Astrocyte (in vitro differentiated cells and primary cell): ENCODE measurements at places on chromosomes 1 and 21.

DNA sequence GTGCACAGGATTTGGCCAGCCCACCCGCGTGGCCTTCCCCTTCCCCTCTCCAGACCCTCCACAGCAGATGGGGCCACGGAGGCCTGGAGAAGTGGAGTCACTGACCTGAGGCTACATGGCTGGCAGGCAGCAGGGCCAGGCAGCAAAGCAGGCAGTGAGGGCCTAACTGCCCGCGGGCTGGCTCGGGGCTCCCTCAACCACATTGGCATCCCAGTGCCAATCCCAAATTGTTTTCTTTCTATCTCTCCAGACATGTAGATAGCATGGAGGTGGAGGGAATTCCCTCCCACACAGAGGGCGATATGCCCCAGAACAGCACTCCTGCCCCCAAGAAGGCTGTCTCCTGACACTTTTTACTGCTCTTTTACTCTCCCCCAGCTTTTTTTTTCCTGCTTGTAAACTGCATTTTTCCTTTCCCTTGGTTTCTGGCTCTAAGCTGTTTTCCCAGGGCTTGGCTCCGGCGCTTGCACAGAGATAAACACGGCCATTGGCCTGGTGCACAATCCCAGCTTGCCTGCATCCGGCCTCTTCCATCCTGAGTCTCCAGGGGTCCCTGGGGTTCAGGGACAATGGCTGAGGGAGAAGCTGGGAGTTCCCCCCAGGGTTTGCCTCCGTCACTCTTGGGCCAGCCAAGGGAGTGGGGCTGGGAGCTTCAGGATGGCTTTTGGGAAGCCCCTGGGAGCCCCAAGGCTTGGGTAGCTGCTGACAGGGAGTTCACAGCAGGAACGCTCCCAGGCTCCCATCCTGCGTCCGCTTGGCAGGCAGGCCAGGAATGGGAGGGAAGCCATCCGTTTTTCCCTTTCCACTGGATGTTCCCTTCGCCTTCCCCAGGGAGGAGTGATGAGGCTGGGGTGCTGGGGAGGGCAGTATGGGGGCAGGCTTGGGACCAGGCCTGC is 7.0 kb downstream of the EPHX1 start:
- DNase-seq, result no peak

DNA sequence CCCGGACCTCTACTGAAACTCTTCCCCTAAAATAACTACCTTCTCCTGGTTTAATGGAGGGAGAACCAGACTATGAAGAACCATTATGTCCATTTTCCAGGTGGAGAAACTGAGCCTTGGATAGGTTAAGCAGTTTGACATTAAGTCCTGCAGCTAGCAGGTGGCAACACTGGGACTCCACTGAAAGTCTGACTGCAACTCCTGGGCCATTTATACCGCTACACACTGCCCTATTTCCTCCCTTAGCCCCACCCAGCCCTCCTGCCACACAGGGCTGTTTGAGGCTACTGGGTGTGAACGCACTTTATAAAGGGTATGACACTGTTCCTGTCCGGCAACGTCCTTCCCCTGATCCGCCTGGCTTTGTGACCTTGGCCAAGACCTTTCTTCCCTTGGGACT is 511 bp upstream of the INPP5B start:
- DNase-seq, result no peak

- DNase-seq, result no peak
These were observed 7.6 kb downstream of the MAN1C1 start for GRCh38 chr1:25624156-25624555.

DNA sequence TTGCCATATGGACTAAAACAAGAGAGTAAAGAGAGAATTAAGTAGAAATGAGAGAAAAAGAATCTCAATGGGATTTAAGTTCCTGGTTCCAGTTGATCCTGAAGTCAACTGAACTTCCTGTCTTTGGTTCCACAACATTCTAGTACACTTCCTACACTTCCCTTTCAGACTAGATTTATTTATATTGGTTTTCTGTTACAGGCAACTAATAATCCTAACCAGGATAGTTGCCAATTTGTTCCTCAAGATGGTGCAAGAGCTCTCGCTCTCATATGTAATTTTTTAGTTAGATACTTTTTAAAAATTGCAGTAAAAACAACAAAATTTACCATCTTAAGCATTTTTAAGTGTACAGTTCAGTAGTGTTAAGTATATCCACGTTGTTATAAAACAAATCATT is 28.8 kb upstream of the TRIM45 start:
- DNase-seq, result no peak

DNA sequence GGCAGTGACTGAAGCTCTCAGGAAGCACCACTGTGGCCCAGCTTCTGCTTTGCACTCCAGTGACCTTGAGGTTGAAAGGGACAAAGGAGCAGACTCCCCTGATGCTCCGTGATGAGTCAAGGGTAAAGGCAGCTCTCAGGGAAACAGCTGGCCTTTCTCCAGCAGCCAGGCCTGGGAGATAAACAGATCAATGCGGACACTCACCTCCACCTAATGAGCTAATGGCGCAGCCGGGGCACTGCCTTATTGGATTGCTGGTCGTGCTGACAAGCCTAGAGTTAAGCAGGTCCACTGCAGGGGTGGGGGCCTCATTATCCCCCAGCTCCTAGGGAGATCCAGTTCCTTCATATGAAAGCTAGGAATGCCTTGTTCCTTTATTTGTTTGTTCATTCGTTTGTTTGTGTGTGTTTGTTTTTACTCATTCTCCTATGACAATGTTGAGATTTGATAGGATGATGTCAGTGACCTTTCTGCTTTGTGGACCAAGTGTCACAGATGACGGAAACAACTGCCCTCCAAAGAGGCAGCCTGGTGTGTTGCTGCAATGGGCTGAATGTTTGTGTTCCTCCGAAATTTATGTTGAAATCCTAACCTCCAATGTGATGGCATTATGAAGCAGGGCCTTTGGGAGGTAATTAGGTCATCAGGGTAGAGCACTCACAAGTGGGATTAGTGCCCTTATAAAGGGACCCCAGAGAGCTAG is 141.4 kb upstream of the BEND5 start:
- no peak for DNase-seq

GRCh38 chr1:62336638-62336994 is 17.4 kb upstream of the KANK4 start:
- no peak for DNase-seq

DNA sequence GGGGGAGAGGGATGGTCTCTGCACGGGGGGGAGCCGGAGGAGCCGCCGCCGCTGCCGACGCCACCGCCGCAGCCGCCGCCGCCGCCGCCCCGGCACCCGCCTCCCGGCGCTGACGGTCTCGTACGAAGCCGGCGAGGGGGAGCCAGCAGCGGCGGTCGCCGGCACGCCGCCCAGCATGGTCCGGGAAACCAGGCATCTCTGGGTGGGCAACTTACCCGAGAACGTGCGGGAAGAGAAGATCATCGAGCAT is 311 bp downstream of the SPEN start:
- no peak for DNase-seq

DNA sequence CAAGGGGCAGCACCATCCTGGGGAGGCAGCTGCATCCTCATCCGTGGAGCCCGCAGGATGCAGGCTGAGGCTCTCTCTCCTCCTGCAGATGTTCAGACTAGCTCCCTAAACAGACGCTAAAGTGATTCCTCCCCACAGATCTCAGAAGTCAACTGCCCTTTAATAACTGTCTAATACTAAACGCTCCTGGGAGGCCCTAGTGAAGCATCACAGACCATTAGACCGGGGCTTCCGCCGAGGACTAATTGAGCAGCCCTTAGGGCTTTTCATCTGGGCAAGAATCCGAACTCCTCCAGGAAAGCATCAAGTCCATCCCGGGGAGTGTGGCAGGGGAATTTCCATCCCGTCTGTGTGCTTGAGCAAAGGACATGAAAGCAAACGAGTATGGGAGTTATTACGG is 40.4 kb downstream of the PRDM16 start:
- no peak for DNase-seq

DNA sequence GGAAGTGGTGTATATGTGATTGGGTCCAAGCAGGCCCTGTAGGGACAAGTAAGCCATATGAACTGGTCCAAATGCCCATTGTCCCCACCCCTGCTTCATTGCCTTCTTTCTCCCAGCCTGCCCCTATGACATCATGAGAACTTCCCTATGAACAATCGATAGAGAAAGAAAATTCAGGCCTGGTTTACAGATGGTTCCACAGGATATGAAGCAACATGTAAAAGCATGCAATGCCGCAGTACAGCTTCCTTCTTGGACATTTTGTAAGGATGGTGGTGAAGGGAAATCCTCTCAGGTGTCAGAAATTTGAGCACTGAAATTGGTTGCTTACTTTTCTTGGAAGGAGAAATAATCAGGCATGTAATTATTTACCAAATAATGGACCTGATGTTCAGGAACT is 581.7 kb downstream of the MRPL39 start:
- DNase-seq, result no peak

GRCh38 chr1:97721221-97721620 is 199.6 kb downstream of the DPYD start:
- DNase-seq, result peak; percentile 24

GRCh38 chr1:6782151-6782550 is 3.1 kb upstream of the CAMTA1 start:
- DNase-seq, result no peak

GRCh38 chr1:167631936-167632614 is 2.0 kb downstream of the RCSD1 start:
- DNase-seq, result no peak

DNA sequence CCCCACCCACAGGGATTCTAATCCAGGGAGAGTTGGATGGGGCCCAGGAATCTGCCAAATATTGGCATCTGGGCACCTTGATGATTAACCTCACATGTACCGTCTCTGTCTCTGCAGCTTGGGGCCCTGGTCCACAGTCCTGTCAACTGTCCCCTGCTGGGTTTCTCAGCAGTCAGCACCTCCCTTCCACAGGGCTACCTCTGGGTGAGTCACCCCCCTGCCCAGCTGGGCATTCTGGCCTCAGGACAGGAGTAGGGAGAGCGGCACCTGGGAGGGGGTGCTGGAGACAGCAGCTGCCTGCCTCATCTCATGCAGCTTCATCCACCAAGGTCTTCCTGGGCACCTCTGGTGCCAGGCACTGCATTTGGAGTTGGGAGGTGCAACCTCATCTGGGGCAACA is 100.6 kb upstream of the ACTL8 start:
- no peak for DNase-seq

GRCh38 chr1:171576144-171576543 is 45.9 kb upstream of the MYOCOS start:
- no peak for DNase-seq

- no peak for DNase-seq
These were observed 156.3 kb downstream of the SNX7 start for GRCh38 chr1:98817821-98818220.

DNA sequence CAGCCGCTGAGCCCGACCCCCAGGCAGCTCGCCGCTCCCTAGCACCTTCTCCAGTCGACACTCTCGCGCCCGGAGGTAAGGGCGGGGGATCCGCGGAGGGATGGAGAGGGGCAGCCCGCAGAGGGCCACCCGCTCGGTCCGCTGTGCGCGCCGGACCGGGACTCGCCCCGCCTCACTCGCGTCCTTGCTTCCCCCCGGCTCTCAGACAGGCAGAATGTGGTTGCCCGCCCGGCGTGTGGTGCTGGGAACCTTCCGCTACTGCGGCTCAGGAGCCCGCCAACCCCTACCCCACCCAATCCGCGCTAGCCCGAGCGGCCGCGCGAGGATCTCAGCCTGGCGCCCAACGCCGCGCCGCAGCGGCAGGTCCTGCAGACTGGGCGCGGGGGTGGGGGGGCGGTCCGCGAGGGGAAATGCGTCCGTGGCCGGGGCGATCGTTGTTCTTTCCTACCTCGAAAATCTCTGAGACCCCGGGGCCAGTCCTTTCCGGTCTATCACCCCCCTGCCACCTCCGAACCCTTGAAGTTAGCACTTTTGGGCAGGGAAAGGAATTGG is 404 bp downstream of the LRRC8C start:
- peak; percentile 34 for DNase-seq

DNA sequence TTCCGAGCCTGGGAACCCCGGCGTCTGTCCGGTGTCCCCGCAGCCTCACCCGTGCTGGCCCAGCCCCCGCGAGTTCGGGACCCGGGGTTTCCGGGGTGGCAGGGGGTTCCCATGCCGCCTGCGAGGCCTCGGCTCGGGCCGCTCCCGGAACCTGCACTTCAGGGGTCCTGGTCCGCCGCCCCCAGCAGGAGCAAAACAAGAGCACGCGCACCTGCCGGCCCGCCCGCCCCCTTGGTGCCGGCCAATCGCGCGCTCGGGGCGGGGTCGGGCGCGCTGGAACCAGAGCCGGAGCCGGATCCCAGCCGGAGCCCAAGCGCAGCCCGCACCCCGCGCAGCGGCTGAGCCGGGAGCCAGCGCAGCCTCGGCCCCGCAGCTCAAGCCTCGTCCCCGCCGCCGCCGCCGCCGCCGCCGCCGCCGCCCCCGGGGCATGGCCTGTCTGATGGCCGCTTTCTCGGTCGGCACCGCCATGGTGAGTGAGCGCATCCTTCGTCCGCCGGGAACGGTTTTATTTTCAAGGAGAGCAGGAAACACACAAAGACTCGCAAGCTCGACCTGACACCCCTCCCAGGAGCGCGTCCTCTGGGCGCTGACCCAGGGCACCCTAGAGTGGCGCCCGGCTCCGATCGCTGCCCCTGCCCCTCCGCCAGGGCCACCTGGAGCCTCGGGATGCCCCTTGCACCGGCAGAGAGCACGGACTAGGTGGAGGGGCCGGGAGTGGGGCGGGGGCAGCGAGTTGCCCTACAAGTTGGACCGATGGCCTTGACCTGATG is at the start of gene ABCG1:
Gene ABCG1, plus strand, starts transcription at position 305 of the 770 bp plus-strand sequence. Its CDS starts 123 bp downstream, at position 428.
- no peak for DNase-seq

GRCh38 chr1:220692436-220693228 is 2.5 kb downstream of the C1orf115 start:
- DNase-seq, result no peak

- DNase-seq, result peak; percentile 20
These were observed 31.8 kb downstream of the NTNG1 start for GRCh38 chr1:107172450-107173170.

DNA sequence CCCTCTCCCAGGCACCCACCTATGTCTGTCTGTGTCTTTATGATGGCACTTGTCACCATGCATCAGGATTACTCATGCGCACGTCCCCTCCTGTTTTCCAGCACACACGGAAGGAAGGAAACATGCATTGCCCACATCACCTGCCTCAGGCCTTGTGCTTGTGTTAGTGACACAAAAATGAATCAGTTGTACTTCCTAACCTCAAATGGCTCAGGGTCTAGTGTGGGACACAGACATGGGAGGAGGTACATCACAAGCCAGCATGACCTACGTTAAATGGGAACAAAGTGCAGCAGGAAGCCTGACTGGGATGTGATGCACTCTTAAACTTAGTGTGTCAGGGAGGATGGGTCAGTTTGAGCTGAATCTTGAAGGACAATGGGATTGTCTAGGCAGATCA is 126.7 kb downstream of the TRABD2B start:
- no peak for DNase-seq

GRCh38 chr1:235622936-235623779 is 26.4 kb downstream of the GNG4 start:
- no peak for DNase-seq
